ENCODE measurements at places on chromosomes 6 and 20.
A peak's percentile ranks its signal among the peaks of the same experiment; 100 is the strongest.

DNA sequence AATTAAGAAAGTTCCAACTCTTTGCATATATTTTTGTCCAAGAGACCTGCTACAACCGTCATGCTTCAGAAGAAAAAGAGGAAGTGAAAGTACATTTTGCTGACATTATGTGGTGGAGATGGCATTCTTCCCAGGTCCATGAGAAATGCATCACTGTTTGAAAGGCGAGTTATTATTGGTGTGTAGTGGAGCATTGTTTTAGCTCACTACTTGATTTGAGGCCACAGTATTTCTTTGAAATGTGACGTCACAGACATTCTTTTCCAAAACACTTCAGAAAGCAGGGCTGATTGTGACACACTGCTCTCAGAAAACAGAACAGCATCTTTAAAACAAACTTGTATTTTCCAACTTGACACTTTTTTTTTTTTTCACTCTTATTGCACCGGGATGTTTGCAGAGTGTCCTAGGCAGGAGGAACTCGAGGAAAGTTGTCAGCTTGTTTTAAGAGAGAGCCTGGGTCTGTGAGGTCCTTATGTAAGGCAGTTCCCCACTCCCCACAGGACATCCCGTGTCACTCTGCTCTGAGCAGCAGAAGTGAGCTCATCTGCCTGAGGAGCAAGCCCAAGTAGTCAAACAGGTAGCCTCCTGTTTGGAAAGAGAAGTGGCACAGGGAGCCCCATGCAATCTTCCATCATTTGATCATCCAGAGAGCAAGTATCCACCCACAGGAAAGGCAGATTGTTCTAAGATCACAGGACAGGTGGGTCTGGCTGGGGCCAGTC, 1.1 kb downstream of the SPTLC3 start:
- no peak for DNase-seq

DNA sequence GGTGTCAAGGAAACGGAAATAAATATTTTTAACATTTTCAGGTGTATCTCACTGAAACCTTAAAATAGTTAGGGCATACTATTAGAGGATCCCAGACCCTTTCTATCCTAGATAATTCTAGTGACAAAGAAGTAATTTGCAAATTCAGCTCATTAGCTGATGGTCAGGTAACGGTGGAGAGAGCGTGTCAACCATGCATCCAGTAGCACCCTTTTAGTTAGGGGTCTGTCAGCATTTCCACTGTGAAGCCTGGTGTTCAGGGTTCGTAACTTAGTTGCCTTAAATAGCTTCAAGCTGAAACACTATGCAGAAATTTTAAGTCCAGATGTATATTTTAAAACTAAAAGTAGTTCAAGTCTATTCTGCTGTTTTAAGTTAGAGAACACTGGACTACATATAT, 48.5 kb upstream of the SUPT3H start:
- no peak for DNase-seq

DNA sequence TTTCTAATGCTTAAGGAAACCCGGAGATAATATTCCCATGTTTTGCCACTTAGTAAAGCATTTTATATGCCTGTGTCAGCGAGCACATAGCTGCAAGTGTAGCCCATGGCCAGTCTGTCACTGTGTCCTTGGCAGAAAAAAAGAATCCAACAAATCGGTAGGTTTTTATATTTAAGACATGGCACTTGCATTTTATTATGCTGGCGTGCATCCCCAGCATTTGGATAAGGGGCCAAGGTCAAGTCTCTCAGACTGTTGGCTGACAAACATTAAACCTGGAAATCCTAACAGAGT, 1.2 kb upstream of the ZNF184 start:
- DNase-seq: no peak

DNA sequence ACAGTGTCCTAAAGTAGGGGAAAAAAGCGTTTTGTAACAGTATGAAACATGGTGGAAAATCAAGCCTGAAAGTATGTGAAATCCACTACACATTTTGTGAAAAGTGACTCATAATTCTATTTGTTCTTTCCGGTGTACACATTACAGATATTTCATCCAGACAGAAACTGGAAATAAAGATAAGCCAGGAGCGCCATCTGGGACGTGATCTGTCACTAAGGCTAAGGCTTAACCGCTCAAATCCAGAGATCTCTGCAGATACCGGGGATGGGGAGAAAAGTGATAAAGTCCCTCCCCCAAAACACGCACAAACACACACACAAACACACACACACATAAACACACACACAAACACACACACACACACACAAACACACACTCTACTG, 26.6 kb upstream of the SRSF6 start:
- DNase-seq: no peak

- DNase-seq: no peak
Measured at GRCh38 chr20:4665591-4665990, 56.1 kb upstream of the PRND start.

DNA sequence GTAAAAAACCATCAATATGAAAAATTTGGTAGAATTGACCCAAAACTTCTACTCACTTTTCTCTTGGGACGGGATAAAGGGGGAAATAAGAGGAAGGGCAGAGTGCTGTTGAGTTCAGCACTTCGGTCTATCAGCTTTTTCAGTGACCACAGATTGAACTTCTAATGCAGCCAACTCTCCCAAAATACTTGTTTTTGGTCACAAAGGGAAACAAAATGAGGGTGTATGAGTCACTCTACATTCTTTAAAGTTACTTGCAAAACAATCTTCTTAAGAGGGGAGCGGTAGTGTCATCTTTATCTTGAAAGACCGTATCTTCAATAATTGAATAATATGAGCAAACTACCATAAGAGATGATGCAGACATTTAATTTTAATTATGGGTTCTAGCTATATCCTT, 661.3 kb downstream of the CD109 start:
- no peak for DNase-seq

DNA sequence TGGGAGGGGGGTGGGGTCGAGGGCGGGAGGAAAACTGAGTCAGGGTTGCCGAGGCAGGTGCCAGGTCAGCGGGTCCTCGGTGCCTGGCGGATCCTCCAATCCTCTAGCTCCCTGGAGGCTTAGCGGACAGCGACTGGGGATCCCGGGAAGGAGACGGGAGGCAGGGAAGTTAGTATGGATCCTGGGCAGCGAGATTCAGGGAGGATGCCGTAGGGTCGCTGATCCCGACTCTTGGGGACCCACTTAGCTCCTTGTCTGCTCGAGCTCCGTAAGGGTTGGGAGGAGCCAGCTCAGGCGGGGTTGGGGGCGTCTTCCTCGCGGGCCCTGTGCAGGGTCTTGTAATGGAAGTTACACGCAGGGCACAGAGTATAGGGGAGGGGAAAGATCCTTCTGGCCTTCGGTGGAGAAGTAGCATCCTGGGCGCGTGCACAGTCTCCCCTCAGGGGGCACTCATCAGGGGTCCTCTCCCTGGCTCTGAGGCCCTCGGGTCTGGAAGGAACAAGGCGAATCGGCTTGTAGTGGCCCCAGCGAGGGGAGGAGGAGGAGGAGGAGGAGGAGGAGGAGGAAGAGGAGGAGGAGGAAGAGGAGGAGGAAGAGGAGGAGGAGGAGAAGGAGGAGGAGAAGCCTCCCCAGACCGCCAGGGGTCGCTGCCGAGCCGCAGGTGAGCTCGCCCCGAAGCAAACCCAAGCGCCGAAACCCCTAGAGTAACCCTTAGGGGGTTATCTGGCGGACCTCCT, 6.4 kb upstream of the SLC12A5 start:
- peak; percentile 42 for DNase-seq

DNA sequence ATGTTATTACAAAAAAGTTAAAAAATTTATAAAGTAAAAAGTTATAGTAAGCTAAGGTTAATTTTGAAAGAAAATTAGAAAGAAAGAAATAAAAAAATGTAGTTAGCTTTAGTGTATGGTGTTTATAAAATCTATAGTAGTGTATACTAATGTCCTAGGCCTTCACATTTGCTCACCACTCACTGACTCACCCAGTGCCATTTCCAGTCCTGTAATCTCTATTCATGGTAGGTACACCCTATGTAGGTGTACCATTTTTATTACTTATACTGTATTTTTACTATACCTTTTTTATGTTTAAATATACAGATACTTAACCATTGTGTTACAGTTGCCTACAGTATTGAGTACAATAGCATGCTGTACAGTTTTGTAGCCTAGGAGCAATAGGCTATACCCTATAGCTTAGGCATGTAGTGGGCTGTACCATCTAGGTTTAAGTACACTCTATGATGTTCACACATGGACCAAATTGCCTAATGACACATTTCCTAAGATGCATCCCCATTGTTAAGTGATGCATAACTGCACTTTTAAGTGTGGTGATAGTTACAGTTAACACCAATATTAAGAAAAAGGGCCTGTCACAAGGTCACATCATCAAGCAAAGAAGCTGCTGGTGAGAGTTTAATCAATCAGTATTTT, 8.0 kb downstream of the CD2AP start:
- DNase-seq: no peak

GRCh38 chr6:125008261-125008703, 46.0 kb downstream of the RNF217 start:
- DNase-seq: no peak

GRCh38 chr6:82951389-82951788, 114.3 kb downstream of the UBE3D start:
- no peak for DNase-seq

Data from anterior cingulate cortex (tissue), 58 donors.